Activated naive CD8-positive, alpha-beta T cell treated with anti-CD3 and anti-CD28 coated beads for 36 hours (primary cell): ENCODE measurements at places on chromosomes 5 and 9. TPM values are rescaled to one million over a fixed set of nuclear protein-coding genes. Genes with fewer than 3 reads are reported as not detected.

DNA sequence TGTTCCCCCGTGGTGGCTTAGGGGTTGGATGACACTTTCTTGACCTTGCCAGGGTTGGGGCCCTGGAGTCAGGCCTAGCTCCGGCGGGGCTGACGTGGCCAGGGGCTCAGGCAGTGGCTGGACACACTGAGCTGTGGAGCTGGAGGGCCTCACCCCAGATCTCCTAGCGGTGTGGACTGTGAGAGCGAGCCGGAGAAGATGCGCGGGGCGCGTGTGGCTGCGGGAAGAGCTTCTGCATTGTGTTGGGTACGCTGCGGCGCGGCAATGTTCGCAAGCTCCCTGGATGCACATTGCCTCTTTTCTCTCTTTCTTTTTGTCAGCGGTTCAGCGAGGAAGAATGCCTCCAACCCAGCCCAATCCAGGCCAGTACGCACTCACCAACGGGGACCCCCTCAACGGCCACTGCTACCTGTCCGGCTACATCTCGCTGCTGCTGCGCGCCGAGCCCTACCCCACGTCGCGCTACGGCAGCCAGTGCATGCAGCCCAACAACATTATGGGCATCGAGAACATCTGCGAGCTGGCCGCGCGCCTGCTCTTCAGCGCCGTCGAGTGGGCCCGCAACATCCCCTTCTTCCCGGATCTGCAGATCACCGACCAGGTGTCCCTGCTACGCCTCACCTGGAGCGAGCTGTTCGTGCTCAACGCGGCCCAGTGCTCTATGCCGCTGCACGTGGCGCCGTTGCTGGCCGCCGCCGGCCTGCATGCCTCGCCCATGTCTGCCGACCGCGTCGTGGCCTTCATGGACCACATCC, 4.8 kb downstream of the NR2F1 start:
- H3K4me3 ChIP-seq, result no peak overlapping the region
- H3K27me3 ChIP-seq, result peaks cover 69% of the 10 kb centered on the region
- peaks cover 8% of the 10 kb centered on the region for H3K36me3 ChIP-seq

GRCh38 chr9:108924466-108924865, 9.5 kb downstream of the ELP1 start:
- DNase-seq, result no peak
- no peak overlapping the region for H3K4me3 ChIP-seq
- H3K4me1 ChIP-seq, result no peaks in the 10 kb centered on the region
- H3K27ac ChIP-seq, result no peak overlapping the region

Gene PCAT7
- not detected for total RNA-seq

Gene AQP7
- not detected for total RNA-seq
